Stimulated activated CD4-positive, alpha-beta T cell treated with anti-CD3 and anti-CD28 coated beads, Interleukin-1b, Interleukin-23, amount 100 ng/mL, for 24 hours (primary cell): ENCODE measurements at places on chromosomes 3 and 15.

DNA sequence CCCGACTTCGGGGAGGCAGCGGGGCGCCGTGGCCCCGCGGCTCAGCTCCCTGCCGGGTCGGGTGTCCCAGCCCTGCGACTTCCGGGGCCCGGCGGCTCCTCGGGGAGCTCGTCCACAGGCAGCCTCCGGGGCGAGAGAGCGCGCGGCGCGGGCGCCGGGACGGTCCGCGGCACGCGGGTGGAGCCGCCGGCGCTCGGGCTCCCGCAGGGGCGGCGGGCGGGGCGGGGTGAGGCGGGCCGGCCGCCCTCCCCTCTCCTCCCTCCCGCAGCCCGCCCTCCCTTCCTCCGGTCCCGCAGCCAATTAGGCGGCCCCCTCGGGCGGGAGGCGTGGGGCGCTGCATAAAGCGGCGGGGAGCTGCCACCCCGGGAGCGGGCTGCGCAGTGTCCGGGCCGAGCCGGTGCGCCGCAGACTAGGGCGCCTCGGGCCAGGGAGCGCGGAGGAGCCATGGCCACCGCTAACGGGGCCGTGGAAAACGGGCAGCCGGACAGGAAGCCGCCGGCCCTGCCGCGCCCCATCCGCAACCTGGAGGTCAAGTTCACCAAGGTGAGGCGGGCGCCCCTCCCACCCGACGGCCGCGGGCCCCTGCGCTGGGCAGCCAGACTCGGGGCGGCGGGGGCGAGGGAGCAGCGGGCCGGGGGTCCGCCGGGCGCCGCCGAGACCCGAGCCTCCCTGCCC lies at the start of gene ALDH1A3:
ALDH1A3 (plus strand) TSS at position 368 of the 675 bp plus-strand sequence; CDS start at position 445, 77 bp downstream.
- DNase-seq, result no peak

DNA sequence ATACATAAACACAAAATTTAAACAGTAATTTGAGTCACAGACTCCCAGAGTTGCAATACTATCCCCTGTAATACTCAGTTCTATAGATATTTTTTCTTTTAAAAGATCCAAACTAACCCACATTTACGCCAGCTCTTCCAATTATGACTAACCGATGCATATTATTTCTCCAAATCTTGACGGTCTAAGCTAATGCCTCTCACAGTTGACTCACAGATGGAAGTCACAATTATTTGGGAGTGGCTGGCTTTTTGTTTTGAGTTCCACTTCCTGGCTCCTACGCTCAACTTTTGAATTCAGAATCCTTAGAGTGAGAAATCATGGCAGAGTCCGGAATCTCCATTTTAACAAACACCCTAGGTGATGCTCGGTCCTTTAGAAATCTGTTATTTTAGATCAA lies 749.9 kb downstream of the FHIT start:
- no peak for DNase-seq

DNA sequence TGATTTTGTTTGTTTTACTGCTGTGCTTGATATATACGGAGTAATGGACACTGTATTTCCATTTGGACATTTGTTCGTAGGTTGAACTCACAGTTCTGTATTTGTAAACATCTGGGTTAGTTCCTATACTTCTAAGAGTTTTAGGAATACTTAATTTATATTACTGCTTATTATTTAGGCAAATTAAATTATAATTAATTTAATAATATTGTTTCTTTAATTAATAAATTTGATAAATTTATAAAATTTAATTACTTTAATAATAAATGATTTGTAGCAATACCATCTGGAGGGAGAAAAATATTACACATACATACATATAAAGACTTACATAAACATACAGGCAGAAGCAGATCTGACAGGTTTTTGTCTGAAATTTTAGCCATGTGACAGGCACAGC lies 14.5 kb upstream of the B4GALT4 start:
- no peak for DNase-seq

GRCh38 chr3:8571256-8571655 lies 69.6 kb downstream of the LMCD1 start:
- DNase-seq, result no peak

DNA sequence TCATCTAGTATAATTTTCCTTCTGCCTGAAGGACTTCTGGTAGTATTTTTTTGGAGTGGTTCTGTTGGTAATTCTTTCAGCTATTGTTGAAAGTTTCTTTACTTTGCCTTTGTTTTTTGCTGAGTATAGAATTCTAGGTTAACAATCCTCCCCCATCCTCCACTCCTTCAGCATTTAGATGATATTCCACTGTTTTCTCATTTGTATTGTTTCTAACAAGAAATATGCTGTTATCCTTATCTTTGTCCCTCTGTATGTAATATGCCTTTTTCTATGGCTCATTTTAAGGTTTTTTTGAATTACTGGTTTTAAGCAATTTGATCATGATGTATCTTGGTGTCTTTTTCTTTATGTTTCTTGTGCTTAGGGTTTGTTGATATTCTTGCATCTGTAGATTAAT lies 53.9 kb downstream of the KLF15 start:
- DNase-seq, result no peak

GRCh38 chr3:32630266-32630665 lies 54.7 kb upstream of the CNOT10 start:
- DNase-seq, result no peak

DNA sequence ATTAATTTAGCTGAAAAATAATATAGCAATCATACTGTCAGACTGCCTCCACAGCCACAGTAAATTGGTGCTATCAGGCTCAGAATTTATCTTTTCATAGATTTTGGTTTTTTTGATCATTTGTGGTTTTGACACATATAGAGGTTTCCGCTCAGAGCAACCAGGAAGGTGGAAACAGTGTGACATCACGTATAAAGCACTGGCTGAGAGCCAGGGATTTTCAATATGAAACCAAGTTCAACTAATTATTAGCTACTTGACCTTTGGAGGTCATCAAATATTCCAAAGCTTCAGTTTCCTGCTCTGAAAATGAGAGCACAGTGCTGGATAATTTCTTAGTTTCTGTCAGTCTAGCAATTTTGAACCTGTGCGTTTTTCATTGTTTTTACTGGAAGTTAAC lies 433.8 kb upstream of the SUCLG2 start:
- DNase-seq, result peak; percentile 9

DNA sequence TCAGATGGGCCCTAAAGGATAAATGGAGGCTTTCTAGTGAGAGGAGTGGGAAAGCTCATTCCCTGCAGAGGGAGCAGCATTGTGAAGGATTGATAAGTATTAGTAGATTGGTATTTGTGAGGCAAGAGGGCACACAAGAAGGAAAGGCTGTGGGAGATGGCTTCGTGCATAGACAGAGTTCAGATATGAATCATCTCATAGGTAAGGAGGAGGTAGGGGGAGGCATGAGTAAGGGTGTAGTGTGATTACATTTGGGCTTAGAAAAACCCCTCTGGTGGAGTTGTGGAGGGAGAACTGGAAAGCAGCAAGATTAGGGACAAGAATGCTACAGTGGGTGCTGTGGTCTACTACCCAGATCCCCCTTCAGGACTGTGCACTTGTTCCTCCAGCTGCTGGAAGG lies 29.6 kb downstream of the ONECUT1 start:
- DNase-seq, result no peak

- DNase-seq, result no peak
These were observed 6.8 kb upstream of the POLG start for GRCh38 chr15:89341316-89342005.
